ENCODE measurements at places on chromosomes 2 and 18.

DNA sequence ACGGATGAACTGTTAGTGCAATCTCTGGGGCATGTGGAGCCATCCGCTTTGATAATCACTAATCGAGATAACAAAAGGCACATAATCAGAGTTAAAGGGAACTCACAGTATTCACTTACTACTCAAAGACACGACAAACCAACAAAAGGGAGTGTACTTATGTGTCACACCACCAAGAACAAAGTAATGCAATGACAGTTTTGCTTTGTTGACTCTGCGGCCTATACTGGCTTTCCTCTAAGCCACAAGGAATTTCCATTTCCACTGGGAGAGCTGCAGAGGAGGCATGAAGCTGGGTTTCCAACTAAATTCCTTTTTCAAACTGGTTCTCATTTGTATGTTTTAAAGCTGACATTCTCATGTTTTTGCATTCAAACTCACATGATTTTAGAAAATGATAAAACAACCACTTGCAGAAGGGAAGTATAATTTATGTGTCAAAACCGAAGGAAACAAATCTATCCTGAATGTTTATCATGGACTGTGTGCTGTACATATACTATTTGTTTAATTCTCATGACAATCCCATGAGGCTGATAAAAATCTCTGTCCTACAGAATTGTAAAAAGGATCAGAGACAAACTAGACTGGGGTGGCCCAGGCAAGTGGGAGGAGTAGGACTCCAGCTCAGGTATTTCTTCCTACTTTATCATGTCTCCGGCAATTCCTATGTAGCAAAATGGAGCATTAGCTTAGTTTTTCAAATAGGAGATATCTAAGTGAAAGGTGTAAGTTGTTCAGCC lies 149.6 kb upstream of the SMAD7 start:
- DNase-seq, result peak; percentile 17

- no peak for DNase-seq
These were observed 445.5 kb upstream of the PKDCC start for GRCh38 chr2:41602341-41602740.

- DNase-seq, result no peak
These were observed 116.6 kb downstream of the GLI2 start for GRCh38 chr2:120852200-120852815.

DNA sequence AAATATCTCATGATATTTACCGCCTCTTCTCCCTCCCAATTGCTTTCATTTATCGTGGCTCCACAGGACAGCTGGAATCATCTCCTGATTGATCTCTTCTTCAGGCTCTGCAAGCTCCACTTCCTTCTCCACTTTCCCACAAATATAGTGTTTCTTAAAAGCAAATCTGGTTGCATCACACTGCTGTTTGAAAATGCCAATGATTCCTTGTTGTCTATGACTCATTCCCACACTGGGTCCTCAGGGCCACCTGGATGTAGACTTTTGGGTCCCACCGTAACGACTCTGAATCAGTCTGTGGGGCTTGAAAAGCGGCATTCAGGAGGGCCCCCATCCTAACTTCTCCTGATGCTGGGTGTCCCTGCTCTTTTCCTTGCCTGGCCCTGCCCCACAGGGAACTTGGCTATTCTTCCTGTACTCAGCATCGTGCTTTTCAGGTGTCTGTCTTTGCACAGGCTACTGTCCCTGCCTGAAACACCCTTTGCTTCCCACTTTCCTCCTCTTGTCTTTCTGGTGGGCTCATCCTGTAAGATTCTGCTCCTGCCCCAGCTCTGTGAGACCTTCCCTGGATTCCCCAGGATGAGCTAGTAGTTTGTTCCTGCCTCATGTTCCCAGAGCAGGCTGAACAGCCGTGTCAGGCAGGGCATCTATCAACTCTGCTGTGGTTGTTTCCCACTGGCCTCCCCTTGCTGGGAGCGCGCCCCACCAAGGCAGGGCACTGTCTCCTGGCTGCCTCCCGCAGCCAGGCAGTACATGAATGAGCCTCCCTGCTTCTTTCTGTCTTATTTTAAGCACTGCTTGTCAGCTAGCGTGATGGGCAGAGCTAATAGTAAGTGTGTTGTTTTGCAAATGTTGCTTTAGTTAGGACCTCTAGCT lies 111.9 kb downstream of the KCTD1 start:
- DNase-seq, result no peak

- DNase-seq, result peak; percentile 82
These were observed 2.9 kb upstream of the INSIG2 start for GRCh38 chr2:118085173-118086023.

Measured in small intestine (tissue), 16 donors.